Smooth muscle cell of the brain vasculature (primary cell): ENCODE measurements at places on chromosomes 6 and 20.

GRCh38 chr20:10571313-10571815 is 102.4 kb downstream of the JAG1 start:
- no peak for DNase-seq

- DNase-seq: no peak
Measured at GRCh38 chr6:154661768-154662167, 71.4 kb upstream of the SCAF8 start.

DNA sequence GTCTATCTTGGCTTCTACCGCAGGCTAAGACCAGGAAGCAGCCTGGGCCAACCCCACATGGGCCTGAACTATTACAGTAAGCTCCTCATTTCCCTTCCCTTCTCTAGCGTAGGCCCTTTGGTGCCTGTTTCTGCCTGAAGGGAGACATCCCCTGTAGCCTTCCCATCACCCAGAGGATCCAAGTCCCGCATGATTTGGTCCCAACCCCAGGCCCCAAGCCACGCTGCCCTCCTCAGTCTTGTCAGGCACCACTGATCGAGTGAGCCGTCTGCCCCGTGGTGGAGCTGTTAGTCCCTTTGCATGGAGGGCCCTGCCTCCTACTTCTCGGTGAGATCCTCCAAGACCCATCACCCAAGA is 46.4 kb downstream of the EBF4 start:
- no peak for DNase-seq

DNA sequence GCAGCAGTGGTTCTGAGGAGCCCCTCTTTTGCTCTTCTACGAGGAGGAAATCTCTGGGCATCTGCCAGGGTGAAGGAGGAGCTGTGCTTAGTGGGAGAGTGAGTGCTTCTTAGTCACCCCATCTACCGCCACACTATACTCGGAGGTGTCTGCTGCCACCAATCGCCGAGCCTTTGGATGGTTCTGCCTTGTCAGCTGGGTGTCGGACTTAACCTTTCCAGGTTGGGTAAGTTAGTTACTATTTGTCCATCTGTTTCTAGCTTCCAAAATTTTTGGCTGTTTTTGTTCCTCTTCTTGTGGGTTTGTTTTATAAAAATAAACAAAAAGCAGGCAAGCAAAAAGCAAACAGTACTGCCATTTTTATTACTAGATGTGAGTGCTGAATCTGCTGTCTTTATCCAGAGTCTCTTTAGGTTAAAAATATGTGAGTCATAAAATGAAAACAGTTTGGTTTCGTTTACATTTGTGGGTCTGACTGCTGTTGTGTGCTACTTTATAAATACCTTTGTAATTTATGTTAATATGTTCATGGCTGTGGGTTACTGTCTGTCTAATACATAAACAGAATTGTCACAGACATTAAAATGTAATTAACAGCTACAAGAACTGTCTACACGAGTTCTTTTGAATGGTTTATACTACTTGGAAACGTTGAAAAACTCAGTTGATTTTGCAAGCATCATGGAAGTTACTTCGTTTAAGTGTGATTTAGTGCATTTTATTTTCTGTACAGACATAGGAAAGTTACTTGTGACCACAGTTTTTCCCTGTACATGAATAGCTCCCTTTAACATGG is 89.2 kb downstream of the ARID1B start:
- no peak for DNase-seq

GRCh38 chr6:65449926-65450325 is 257.1 kb downstream of the EYS start:
- DNase-seq: no peak

DNA sequence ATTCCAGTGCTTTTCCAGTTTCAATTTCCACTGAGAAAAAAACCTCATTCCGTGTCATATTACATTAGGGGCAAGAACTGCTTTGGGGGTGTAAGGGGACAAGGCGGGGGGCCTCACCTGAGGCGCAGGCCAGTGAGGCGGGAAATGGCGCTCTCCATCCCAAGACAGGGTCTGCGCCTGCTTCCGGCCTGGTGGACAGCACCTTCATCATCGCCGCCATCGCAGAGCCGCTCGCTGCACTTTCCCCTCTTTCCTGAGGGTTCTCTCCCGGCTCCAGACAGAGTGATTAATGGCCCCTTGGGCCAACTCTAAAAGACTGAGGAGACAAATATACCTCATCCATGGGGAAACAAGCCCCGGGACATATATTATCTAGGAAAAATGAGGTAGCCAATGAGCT is 270.0 kb upstream of the SOX4 start:
- DNase-seq: no peak
